Large intestine (tissue), 12 donors: ENCODE measurements at places on chromosomes 5 and 9.

DNA sequence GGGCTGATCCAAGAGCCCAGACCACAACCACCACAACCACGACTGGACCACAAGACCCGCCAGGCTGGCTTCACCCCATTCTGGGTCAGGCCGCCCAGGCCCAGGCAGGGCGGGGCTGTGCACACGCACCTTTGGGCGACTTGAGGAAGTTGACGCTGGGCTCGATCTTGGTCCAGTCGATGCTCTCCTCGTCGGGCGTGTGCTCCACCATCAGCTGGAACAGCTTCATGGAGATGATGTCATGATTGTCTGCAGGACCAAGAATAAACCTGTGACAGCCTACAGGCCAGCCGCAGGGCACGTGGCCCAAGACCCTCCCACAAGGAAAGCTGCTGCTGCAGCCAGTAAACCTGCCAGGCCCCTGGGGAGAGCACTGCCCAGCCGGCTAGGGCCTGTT, 17.3 kb downstream of the LMAN2 start:
- DNase-seq = no peak

DNA sequence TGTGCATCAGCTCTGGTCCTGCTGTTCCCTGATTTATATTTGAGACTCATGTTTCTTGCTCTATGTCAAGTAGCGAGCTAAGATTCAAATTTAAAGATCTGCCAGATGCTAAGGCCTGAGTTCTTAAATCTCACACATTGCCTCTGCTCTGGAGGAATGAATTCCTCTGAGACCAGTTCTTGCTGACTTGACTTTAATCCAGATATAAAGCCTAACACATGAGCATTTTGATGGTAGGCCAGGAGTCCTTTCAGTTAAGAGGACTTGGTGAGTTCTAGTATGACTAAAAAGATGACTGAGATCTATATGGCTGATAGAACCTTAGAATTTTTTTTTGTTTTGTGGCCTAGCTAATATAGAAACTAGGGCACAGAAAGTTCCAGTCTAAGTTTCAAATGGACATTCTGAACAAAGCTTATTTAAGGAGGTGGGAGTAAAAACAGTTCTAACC, 1.3 kb upstream of the INIP start:
- DNase-seq = no peak

GRCh38 chr5:134247428-134248224, 21.8 kb upstream of the PPP2CA start:
- DNase-seq = no peak

DNA sequence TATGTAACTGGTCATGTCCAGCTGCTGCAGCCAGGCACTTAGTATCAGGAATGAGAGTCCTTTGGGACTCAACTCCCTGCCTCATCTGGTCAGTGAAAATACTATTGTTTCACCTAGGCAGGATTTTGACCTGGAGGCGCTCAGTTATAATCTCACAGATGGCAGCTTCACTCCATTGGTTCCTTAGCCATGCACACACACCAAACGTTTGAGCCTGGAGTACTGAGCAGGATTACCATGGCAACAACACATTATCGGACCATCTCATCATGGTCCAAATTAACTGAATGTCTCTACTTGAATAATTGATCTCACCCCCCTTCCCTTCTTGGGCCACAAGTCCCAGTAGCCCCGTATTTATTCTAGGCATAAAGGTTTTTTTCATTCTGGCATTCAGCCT, 15.0 kb upstream of the SREK1 start:
- DNase-seq = no peak
